ENCODE measurements at places on chromosomes 13 and 19.

GRCh38 chr19:17721821-17722220 lies 2.5 kb downstream of the MAP1S start:
- DNase-seq, result no peak

- DNase-seq, result no peak
These were observed 14.5 kb downstream of the ARHGEF7 start for GRCh38 chr13:111129465-111130115.

- DNase-seq, result no peak
These were observed 119.7 kb downstream of the ABCC4 start for GRCh38 chr13:95181586-95181985.

GRCh38 chr13:70755456-70755855 lies 647.2 kb upstream of the KLHL1 start:
- DNase-seq, result no peak

- peak; percentile 56 for DNase-seq
These were observed at the start of gene FXYD5 for GRCh38 chr19:35154525-35155406. Gene FXYD5, plus strand, starts transcription at chr19:35154735. Its CDS starts 816 bp downstream, at chr19:35155551.

DNA sequence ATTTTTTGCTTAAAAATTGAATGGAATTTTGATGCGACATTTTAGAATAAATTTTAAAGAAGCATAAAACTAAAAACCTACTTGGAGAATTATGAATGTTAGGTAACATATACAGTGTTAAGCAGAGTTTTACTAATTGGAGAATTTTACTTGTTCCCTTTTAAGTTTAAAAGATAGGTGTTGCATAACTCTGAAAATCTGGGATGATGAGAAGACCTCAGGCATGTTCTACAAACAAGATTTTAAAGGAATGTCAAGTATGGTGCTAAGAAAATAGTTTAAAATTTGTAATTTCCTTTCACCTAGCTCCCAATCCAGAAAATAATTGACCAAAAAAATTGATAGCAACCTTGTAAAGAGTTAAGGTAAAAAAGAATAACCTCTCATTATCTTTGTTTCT lies 135.8 kb downstream of the RFC3 start:
- DNase-seq, result no peak

DNA sequence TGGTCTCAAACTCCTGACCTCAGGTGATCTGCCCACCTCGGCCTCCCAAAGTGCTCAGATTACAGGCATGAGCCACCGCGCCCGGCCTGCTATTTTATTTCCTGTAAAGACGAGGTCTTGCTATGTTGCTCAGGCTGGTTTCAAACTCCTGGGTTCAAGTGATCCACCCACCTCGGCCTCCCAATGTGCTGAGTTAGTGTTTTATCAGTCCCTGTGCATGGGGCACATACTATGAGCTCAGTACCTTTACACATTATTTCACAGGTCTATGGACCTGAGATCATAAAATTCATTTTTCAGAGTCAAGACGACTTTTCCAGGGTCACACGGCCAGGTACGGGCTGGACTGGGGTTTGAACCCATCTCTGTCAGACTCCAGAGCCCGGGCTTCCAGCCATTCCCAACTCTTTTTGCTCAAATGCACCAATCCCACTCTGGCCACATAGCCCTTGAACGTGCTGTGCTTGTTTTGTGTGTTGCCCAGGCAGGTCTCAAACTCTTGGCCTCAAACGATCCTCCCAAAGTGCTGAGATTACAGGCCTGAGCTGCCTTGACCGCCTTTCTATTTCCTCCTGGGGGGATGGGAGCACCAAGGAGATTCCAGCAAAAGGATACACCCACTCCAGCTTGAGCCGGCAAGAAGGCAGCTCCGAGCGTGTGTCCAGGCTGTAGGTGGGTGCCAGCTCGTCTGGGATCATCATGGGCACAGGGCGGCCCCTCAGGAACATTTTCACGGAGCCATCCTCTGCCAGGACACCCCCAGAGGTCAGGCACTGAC lies 1.1 kb downstream of the EML2 start:
- DNase-seq, result no peak

DNA sequence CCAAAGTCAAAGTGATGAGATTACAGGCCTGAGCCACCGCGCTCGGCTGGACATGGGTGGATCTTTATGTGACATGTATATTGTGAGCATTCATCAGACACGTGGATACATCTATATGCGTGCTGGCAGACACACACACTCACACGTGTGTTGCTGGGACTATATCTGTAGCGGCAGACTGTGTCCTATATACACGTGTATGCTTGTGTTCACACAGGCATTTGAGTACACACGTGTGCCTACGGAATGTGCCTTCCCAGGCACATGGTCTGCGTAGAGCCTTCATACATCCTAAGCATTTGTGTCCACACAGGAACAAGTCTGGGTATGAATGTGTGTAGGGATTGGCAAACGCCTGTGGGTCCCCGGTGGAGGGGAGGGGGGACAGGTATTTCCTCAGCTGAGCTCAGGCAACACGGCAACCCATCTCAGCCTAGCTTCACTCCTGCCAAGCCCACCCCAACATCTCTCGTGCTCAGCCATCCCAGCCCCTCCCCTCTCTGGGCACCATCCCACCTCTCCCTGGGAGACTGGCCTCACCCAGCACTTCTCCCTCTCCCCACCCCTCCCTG lies 2.6 kb downstream of the UNC13A start:
- DNase-seq, result no peak

DNA sequence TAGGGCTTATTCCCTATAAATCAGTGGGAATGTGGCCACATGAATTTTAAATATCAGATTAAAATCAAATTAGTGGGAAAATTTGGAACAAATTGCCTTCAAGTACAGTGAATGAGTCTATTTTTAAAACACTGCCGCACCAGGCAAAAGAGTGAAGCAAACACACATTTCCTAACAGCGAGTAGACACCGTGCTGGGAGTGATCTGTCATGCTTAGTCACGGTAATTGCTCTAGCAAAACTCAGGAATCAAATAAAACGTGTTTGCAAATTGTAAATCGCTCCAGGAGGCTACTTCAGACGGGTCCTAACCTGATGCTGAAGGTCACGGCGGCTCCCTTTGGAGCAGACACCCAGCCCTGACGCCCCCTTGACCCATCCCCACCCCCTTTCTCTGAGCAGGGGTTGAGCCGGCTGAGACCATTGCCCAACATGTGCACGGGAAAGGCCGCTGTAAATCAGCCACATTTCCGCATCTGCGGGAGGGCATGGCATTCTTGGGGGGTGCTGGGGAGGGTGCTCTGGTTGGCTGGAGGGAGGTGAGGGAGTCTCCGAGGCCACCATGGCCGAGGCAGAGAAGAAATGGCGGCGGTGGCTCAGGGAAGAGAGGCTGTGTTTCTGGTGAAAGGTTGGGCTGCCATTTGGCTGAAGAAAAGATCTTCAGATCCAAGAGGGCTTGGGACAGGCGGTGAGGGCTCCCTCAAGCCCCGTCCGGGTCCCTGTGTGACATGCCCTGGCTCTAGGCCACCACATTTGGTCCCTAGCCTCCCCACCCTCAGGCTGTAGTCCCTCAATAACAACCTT lies 8.9 kb downstream of the CEBPA start:
- DNase-seq, result no peak

DNA sequence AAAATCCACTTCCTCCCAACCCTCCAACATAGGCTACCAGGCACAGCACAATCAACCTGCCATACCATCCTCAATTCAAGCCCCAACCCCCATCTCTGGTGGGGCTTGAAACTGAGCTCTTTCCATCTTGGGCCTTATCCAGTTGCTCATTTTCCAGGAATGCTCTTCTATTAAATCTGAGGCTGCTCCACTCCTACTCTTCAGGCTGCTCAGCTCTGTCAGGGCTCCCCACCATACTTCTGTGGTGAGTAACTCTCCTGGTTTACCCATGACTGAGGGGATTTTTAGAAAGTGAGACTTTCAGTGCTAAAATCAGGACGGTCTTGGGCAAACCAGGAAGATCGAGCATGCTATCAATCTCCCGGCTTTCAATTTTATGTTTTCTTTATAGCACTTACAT lies 512.8 kb downstream of the LMO7 start:
- DNase-seq, result no peak

DNA sequence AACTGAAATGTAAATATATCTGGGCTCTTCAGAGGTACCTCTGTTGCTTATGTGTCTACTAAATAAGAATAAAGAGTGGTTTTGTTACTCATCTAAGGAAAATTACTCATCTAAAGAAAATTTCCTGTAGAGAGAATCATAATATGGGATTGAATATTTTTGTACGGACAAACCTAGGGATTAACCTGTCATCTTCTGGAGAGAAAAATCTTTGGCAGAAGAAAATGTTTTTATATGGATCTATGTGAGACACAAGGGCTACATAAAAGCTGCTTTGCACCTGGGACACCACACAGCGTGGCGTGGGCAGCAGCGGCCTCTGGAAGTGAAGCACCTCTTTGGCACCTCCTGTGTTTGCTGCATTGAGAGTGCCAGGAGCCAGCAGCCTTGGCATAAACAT lies 242.9 kb upstream of the DACH1 start:
- no peak for DNase-seq

GRCh38 chr19:18464646-18465045 lies 26.7 kb upstream of the ISYNA1 start:
- no peak for DNase-seq

DNA sequence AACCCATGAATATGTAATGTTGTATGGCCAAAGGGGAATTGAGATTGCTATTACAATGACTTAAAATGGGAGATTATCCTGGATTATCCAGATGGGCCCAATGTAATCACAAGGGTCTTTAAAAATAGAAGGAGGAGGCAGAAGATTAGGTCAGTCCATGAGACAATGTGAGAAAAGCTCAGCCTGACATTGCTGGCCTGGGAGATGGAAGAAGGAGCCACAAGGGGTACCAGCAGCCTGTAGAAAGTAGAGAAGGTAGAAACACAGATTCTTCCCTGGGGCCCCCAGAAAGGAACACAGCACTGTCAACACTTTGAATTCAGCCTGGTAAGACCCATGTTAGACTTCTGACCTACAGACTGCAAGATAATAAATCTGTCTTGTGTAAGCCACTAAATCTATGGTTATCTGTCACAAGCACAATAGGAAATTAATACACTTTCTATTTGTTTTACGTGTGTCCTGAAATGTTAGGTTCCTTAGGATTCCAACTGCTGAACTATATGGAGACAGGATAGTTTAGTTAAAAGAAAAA lies 132.9 kb upstream of the SERP2 start:
- no peak for DNase-seq

DNA sequence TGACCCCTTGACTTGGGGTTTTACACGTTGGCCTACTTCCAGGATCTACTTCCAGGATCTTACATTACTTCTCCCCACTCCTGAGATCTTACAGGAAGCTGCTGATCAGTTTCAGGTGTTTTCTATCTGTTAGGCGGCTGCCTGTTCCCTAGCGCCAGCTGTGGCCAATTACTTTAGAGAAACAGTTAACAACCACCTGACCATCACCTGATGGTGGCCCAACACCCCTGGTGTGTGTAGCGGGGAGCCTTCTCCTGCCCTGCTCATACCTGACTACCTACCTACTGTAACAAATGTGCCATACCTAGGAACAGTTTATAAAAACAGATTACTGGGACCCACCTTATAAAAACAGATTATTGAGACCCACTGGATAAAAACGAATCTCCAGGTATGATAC lies 2.8 kb upstream of the POP4 start:
- no peak for DNase-seq

- no peak for DNase-seq
These were observed 199.4 kb upstream of the IPO5 start for GRCh38 chr13:97753942-97754670.

GRCh38 chr13:74253161-74253560 lies 119.0 kb upstream of the KLF12 start:
- no peak for DNase-seq

DNA sequence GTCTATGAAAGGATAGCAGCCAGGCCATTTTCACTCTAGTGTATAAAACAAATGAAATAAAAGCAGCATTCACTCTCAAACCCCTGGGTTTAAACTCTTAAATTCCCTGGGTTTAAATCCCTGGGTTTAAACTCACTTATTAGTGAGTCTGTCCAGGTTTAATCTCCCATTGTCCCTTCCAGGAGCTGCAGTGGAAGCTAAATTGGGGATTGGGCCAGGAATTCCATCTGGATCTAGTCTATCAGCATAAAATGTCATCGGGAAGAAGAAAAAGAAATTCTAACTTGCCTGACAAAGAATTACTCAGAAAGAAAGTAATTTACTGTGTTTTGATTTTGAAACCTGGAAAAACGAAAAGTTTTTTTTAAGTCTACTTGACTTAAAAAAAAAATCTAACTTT lies 54.8 kb downstream of the FRY start:
- no peak for DNase-seq

DNA sequence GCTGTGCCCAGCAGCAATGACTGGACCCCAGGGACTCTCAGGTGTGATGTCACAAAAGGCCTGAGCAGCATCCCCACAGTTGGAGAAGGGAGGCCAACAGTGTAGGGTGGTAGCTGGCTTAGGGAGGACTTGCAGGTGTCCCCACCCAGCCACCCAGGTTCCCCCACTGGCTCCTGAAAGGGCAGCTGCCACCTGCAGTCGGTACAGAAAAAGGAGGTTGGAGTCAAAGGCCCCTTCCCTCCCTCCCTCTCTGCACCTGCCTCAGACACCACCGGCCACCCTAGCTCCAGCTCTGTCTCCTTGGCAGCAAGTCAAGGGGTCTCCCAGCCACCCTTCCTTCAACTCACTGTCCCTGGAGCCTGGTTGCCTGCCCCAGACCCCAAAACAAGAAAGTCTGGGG lies at the start of gene PCP2:
Gene PCP2, minus strand, starts transcription at position 22 of the 400 bp plus-strand sequence. CDS start 262 bp downstream, outside the sequence.
- DNase-seq, result no peak

GRCh38 chr13:79037197-79037596 lies 368.9 kb downstream of the RBM26 start:
- DNase-seq, result no peak

DNA sequence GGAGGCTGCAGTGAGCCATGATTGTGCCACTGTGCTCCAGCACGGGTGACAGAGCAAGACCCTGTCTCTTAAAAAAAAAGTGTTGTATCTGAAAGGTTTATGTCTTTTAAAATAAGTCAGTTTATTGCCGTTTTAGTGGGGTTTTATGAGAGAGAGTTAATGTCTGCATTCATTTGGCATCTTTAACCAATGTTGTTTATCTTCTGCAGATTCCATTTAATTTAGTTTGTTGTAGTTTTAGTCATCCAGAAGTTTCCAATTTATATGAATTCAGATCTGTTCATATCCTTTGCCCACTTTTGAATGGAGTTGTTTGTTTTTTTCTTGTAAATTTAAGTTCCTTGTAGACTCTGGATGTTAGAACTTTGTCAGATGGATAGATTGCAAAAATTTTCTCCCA lies 36.7 kb upstream of the LPAR6 start:
- no peak for DNase-seq

- no peak for DNase-seq
These were observed 10.6 kb downstream of the CD70 start for GRCh38 chr19:6580313-6580712.

GRCh38 chr19:54422136-54422535 lies 6.9 kb downstream of the TTYH1 start:
- DNase-seq, result no peak

DNA sequence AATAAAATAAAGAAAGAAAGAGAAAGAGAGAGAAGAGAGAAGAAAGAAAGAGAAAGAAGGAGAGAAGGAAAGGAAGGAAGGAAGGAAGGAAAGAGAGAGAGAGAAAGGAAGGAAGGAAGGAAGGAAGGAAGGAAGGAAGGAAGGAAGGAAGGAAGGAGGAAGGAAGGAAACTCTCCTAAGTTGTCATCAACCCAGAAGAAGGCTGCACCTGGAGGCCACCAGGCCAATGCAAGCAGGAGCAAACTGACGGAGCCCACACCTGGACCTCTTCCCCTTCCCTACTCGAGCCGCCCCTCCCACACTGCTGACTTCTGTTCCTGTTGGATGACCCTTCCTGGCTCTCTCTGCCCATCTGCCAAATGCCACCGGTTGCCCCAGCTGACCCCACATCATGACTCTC lies 8.7 kb downstream of the ACER1 start:
- no peak for DNase-seq
